ENCODE measurements at places on chromosomes 2 and 18.
A peak's percentile ranks its signal among the peaks of the same experiment; 100 is the strongest.

GRCh38 chr18:13241893-13242175 is 23.3 kb downstream of the LDLRAD4 start:
- no peak for DNase-seq

- DNase-seq = no peak
Observed at GRCh38 chr2:15504882-15505663, 56.1 kb downstream of the NBAS start.

GRCh38 chr2:104358122-104358521 is 495.8 kb upstream of the POU3F3 start:
- DNase-seq = no peak

GRCh38 chr2:36678856-36679255 is 17.7 kb upstream of the VIT start:
- no peak for DNase-seq

DNA sequence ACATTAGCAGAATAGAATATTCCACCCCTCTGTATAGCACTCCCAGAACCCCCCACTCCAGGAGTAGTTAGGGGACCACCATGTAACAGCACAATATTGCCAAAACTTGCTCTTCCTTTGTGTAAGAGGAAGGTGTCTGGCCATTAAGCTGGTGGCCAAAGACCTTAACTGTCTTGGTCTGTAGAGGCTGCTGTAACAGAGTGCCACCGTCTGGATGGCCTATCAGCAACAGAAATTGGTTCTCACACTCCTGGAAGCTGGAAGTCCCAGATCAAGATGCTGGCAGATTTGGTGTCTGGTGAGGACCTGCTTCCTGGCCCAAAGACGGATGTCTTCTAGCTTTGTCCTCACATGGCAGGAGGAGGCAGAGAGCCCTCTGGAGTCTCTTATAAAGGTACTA is 61.6 kb upstream of the TGFA start:
- no peak for DNase-seq

- no peak for DNase-seq
Observed at GRCh38 chr2:104026725-104027124, 827.2 kb upstream of the POU3F3 start.

- no peak for DNase-seq
Observed at GRCh38 chr2:238080518-238080917, 19.6 kb upstream of the ESPNL start.

DNA sequence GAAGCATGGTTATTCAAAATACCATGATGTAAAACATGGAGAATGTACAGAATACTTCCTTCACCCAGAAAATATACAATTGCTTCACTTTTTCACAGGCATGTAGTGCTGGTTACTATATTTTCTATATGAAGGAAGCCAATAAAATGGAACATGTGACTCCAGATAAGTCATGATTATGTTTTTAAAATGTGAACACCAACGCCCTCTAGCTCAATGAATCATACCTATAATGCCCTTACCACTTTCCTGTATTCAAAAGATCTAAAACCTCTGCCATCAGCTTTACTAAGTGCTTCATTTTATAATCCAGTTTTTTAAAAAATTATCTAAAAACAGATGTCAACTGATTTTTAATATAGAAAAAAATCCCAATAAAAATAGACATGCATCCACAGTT is 59.9 kb downstream of the SMAD2 start:
- no peak for DNase-seq

GRCh38 chr18:80254971-80255500 is 7.7 kb upstream of the PARD6G start:
- DNase-seq = no peak

GRCh38 chr2:241774419-241775222 is 2.0 kb upstream of the GAL3ST2 start:
- no peak for DNase-seq

GRCh38 chr2:215542690-215543089 is 106.8 kb upstream of the FN1 start:
- DNase-seq = no peak

GRCh38 chr2:213261715-213262114 is 22.5 kb upstream of the SPAG16 start:
- no peak for DNase-seq

GRCh38 chr2:4528246-4528645 is 824.9 kb downstream of the DCDC2C start:
- no peak for DNase-seq

- DNase-seq = no peak
Observed at GRCh38 chr18:56575819-56576663, 62.4 kb downstream of the TXNL1 start.

DNA sequence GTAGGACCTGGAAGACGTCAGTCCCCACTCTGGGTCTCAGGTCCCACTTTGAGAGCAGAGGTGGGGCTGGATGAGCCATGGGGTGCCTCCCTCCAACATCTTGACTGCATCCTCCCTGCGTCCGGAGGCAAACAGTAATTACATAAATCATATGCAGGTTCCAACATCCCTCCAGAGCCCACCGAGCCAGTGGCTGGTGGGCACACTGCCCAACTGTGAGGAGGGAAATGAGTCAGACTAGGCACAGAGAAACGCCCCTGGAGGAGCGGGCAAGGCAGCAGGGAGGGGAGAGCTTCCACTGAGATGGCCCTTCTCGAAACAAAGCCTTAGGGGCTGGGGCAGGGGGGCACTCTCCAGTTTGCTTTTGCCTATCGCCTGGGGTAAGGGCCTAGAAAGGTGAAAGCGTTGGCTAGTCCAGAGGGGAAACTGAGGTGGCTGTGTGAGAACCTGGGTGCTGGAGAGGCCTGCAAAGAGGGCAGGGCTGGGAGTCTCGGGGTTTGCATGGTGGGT is 168.2 kb upstream of the MYCN start:
- DNase-seq = no peak

- DNase-seq = no peak
Observed at GRCh38 chr2:161946489-161947107, 127.4 kb downstream of the DPP4 start.

GRCh38 chr2:45774688-45775244 is 123.3 kb downstream of the PRKCE start:
- DNase-seq = no peak

GRCh38 chr2:23592061-23592685 is 207.2 kb downstream of the KLHL29 start:
- DNase-seq = no peak

DNA sequence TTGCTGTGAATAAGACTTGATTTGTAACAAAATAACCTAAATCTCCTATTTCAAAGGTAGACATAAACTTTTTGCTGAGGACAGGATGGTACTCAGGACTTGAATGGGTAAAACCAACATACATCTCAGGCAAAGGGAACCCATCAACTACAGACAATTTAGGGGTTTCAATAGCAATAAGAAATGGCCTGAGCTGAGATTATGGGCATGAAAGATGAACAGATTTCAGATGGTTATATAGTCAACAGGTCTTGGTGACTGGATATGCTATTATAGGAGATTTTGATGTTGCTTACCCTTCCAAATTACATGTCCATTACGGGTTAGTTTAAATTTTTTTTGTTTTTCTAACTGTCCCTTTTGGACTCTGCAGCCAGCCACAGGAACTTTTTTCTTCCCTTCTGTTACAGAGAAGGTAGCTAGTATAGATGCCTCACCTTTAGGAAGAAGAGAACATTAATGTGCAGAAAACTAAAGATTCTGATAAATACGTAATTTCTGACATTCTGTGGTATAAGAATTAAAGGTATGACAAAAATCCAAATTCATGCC is 4.6 kb downstream of the RPS27A start:
- no peak for DNase-seq

- DNase-seq = no peak
Observed at GRCh38 chr2:156017341-156017885, 315.1 kb downstream of the NR4A2 start.

DNA sequence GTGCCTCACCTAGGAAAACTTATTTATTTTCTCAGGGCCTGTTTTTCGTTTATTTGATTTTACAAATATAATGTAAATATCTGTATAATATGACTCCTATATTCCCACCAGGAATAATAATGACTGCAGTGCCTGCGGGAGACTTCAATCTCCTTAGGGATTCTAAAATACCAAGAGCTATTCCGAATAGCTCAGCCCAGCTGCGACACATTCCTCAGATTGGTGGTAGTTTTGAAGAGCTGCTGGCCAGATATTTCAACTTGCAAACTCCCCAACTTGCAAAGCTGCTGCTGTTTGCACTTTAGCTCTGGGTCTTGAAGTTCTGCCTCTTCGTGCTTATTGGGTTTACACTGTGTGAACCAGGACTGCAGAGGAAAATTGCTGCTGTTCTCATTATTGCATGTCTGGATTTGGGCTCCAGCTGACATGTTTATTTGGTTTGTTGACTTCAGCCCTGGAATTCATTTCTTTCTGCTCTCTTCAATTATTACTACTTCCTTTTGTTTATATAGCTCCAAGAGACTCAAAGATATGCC is 480.2 kb upstream of the CHST9 start:
- no peak for DNase-seq

- no peak for DNase-seq
Observed at GRCh38 chr18:2982452-2983269, 30.3 kb downstream of the LPIN2 start.

GRCh38 chr2:109128616-109129355 is at the start of gene SH3RF3:
SH3RF3 (plus strand) TSS chr2:109129205.
- peak; percentile 14 for DNase-seq

GRCh38 chr2:201049455-201049854 is 22.0 kb downstream of the HYCC2 start:
- no peak for DNase-seq

DNA sequence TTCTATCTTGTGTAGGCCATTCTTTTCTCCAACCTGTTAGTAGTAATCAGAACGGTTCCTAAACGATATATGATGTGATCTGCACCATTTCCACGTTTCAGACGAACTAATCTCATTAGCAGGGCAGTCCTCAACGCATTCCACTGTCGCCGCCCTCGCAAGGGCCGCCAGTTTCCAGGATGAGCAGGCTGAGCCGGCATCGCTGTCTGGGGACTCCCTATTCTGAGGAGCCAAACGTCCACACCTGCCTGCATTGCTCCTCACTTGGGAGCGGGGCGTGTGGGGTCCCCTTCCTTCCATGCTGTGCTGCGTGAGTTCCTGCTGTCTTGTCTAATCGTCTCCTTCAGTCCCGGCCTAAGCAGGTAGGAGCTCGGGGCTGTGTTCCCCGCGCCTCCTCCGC is 76.6 kb downstream of the PSMG2 start:
- DNase-seq = no peak

DNA sequence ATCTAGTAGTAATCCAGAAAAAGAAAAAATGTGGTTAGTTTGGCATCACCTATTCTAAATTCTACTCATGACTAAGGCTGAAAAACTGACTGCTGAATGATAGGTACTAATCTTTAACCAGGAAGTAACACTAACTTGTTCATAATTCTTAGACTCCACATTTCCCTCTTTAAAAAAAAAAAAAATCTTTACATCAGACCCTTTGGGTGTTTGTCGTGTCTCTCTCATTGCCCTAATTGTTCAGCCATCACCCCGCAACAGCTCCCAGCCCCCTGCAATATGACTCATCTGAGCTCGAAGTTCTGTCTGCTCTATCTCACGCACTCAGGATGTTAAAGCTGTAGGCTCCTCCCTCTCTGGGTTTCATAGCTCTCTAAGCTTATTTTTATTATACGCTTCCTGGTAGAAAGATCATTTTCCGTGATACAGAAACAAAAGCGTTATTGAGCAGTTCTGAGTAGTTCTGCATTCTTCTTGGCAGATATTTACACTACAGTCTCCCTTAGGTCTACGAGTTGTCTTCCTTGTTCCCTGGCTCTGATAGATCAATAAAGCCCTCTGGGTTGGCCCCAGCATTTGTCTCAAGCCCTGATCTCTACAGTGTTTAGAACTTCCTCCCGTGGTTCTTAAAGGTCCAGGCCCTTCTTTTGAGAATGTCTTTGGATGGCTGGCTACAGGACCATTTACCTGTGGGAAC is 95.6 kb downstream of the TNFRSF11A start:
- peak; percentile 47 for DNase-seq

- no peak for DNase-seq
Observed at GRCh38 chr2:238130111-238130695, 8.3 kb upstream of the KLHL30 start.

- DNase-seq = no peak
Observed at GRCh38 chr2:99421469-99421868, 68.3 kb downstream of the REV1 start.

- DNase-seq = no peak
Observed at GRCh38 chr2:203867561-203868200, at the start of gene CTLA4. CTLA4 (plus strand) TSS chr2:203867771; CDS start chr2:203867943, 172 bp downstream.

GRCh38 chr18:48230467-48231113 is 178.6 kb downstream of the ZBTB7C start:
- DNase-seq = no peak

- DNase-seq = no peak
Observed at GRCh38 chr2:61816480-61817355, 37.1 kb downstream of the FAM161A start.
